Activated CD8-positive, alpha-beta memory T cell treated with anti-CD3 and anti-CD28 coated beads for 4 hours (primary cell): ENCODE measurements at places on chromosomes 16 and 17.

DNA sequence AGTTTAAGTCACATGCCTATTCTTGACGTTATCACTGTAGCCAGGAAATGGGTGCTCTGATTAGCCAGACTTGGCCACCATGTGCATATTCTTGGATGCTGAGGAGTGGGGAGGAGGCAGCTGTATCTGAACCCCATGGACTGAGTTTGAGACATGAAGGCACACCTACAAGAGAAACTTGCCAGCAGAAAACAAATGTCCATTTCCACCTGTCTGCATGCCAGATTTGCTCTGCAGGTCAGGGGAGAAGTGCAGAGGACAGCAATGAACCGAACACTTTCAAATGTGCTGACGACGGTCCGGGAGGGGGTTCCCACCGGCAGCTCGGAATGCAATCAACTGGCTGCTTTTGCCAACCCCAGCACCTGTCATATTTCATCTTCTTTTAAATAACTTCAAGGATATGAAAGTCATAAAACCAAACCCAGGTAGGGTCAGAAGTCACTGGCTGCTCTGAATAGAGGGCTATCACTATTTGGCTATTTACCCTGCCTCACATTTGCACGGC, 287.8 kb upstream of the N4BP1 start:
- no peak for DNase-seq

- no peak for DNase-seq
Measured at GRCh38 chr16:49513040-49513439, 139.4 kb downstream of the C16orf78 start.

GRCh38 chr17:47993031-47993564, 22.2 kb downstream of the CDK5RAP3 start:
- DNase-seq = no peak

DNA sequence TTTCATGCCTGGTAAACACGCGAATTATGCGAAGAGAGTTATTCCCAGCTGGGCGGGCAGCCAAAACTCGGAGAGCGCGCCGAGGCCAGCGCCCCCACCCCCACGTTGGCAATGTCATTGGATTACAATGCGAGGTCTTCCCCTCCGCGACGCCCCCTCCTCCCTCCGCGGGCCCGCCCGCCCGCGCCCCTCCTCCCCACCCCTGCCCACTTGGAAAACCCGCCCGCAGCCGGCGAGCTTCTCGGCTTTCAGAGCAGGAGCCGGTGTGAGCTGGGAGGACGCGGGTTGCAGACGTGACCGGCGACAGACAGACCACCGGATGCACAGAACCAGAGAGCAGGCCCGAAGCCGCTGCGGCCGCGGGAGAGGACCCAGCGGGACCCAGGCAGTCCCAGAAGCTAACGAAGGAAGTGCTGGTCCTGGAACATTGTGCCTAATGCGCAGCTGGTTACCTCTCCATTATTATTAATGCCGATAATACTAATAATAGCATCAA, 4.0 kb downstream of the NOG start:
- DNase-seq = no peak

- DNase-seq = no peak
Measured at GRCh38 chr16:19710991-19711545, 7.0 kb downstream of the KNOP1 start.

GRCh38 chr17:40937384-40937819, at the start of gene KRT23:
KRT23 (minus strand) TSS chr17:40937646; CDS start chr17:40936603, 1,043 bp downstream.
- DNase-seq = no peak

DNA sequence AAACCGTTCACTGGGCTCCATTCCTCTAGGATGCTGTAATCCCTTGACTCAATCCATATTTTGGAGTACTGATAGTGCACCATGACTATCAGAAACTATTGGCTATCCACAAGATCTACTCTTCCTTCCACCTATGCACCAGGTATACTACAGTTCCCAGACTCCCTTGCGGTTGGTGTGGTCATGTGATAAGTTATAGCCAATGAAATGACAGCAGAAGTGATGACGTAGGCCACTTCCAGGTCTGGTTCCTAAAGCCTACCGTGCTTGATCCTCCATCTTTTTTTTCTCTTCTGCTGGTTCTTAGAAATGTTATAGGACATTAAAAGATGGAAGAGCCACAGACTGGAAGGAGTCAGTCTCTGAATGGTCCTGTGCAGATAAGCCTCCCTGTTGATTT, 278.8 kb upstream of the C16orf82 start:
- DNase-seq = no peak

DNA sequence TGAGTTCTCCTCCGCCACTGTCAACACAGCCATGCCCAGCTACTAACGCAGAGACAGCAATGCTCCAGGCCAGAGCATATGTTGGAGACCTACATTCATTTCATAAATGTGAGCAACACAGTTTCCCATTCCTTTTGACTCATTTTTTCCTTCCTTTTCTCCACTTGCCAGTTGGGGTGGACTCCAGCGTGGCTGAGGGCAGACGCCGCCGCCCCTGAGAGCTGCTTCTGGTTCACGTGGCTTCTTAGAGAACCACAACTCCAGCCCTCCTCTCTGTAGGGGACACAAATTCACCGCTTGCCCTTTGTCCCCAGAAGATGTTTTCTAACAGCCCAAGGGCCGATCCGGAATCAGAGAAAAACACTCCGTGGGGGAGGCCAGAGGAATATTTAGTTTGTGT, 45.8 kb upstream of the ZCCHC14 start:
- DNase-seq = no peak

GRCh38 chr17:8500609-8501008, 64.9 kb downstream of the NDEL1 start:
- DNase-seq = no peak

DNA sequence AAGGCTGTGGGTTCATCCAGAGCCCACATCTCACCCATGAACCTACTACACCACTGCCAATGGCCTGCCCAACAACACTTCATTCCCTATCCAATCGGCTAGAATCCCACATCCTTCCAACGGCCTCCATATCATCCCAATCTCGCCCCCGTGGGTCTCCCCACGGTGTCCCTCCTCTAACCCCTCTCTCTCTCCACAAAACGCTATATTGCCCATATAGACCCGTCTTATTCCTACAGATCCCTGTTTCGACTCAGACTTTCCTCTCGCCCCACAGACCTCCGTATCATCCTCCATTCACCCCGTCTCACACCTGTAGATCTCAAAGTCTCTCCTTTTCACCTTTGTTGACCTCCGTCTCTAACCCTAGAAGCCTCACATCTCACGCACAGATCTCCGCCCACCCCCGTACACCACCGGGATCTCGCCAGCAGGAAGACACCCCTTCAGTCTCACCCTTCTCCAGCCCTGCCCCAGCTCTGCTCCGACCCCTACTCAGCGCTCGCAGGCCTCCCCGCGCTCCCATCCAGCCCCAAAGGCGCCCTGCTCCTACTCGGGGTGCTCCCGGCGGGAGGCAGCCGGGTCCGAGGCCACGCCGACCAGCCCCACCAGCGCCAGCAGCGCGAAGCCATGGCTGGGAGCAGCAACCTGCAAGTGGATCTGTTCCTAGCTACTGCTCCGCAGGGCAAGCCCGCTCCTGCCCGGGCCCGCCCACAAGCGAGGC, at the start of gene FDXR:
TSS of gene FDXR (minus strand) at position 682 of the 724 bp plus-strand sequence. CDS start at position 632, 50 bp downstream.
- no peak for DNase-seq

DNA sequence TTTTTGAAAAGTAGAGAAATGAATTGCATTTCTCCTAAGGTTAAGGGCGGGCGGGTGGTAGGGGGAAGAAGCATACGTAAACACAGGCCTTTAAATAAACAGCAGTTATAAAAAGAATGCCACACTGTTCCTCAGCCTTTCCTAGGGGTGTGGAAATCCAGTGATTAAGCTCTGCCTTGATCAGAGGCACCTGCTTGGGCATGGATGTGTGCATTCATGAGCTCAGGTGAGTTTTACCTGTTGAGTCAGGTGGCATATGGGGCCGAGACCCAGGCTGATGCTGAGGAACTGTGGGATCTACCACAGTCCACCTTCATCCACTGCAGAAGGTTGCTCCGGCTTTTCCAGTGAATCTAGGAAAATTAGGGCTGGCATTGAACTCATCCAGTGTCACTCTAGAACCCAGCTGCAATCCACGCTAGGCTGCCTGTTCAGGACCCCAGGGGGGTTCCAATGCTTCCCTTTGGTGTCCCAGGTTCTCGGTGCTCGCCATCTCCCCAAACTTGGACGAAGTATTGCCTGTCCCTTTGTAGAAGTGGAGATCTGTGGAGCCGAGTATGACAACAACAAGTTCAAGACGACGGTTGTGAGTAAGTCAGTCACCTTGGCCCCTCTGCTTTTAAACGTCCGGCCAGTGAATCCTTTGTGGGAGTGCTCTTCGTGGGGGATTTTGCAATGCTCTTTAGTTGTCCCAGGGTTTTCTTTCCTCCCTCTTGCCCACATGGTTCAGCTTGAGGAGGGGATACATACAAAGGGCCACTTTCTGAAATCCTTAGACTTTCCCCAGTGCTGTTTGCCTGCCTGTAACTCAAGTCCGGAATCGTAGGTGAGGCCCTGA, 72.7 kb downstream of the SDR42E1 start:
- no peak for DNase-seq

- no peak for DNase-seq
Measured at GRCh38 chr16:21088646-21089538, 61.8 kb downstream of the DNAH3 start.

- no peak for DNase-seq
Measured at GRCh38 chr17:80941743-80942422, 49.8 kb upstream of the CHMP6 start.

DNA sequence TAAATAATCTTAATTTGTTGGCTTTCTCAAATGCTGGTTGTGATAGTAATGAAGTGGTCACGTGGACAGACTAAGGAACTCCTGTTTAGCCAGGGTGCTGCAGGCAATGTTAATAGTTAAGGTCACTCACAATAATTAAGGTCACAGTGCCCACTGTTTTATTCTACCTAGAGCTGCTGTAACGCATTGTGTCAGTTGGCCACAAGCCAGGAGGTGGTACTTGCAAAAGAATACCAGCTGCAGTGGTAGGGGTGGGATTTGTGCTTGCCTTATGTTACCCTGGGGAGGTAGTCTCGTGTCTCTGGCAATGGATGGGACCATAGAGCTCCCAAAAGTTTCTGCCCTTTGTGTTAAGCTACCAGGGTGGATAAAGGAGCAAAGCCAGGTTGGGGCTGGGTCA, 969.1 kb upstream of the CDH8 start:
- no peak for DNase-seq

DNA sequence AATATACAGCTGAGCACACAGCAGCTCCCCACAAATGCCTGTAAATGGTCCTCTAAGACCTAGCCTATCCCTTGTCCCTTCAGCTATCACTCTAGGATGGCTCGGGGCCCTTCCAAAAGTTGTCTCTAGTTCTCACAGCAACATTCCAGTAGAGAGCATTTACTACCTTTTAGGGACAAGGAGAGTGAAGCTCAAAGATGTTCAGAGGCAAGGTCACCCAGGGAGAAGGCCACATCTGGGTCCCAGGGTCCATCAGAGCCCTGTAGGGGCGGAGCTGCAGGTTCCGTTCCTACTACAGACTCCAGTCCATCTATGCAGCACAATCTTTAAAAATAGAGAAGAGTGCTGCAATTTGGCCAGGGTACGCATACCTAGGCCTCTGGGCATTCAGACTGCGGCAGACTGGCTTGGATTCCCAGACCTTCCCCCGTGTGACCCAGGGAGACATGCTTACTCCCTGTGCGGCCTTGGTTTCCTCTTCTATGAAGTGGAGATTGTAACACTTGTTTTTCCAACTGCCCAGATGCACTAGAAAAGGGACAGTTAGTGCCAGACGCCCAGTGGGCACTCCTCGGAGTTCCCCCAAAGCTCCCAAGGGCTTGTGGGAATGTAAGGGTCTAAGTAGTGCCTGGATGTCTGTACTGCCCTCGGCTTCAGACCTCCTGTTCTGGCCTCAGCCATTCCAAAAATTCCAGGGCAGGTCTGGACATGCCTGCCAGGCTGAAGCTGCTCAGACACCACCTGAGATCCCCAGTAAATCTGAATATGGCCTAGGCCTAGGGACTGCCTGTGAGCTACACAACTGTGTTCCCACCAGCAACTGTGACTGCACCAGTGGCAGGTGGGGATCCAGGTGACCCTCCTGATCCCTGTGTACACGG, 2.5 kb downstream of the SLC12A4 start:
- no peak for DNase-seq

- no peak for DNase-seq
Measured at GRCh38 chr16:9159839-9160550, 68.6 kb downstream of the HAPSTR1 start.

DNA sequence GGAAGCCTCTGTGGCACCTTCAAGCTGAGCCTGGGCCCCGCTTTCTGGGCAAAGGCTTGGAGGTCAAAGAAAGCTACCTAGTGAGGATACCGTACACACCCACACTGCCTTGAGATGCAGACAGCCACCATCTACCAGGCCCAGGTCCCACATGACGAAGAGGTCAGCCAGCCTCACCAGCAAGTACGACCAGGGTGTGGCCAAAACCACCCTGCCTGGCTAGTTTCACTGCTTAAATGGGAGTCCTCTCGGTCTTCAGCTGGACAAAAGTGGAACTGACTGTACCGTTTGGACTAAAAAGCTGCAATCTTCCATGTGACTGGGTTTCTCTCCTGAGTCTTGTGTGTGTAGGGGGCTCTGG, 21.6 kb downstream of the VASN start:
- no peak for DNase-seq
